T-helper 17 cell (primary cell): ENCODE measurements at places on chromosomes 5 and 9. TPM values are rescaled to one million over a fixed set of nuclear protein-coding genes. Genes with fewer than 3 reads are reported as not detected.

Gene GPR151
- not detected for total RNA-seq

Gene SV2C
- 0.18 TPM for total RNA-seq

Gene TNC
- total RNA-seq, result not detected

Gene FOXD4
- total RNA-seq, result not detected

Gene FOXD4L4
- 0.15 TPM for total RNA-seq

Gene INSL6
- total RNA-seq, result not detected

Gene IFNA2
- total RNA-seq, result not detected

Gene ADAMTS13
- total RNA-seq, result 1.1 TPM

Gene THBS4
- 0.94 TPM for total RNA-seq

Gene CPLANE1
- total RNA-seq, result 8.4 TPM

GRCh38 chr5:149422366-149423048 lies 43.4 kb upstream of the IL17B start:
- H3K4me1 ChIP-seq, result peaks cover 3% of the 10 kb centered on the region
- no peak overlapping the region for H3K4me3 ChIP-seq
- peaks cover 13% of the 10 kb centered on the region for H3K27me3 ChIP-seq
- DNase-seq, result no peak

DNA sequence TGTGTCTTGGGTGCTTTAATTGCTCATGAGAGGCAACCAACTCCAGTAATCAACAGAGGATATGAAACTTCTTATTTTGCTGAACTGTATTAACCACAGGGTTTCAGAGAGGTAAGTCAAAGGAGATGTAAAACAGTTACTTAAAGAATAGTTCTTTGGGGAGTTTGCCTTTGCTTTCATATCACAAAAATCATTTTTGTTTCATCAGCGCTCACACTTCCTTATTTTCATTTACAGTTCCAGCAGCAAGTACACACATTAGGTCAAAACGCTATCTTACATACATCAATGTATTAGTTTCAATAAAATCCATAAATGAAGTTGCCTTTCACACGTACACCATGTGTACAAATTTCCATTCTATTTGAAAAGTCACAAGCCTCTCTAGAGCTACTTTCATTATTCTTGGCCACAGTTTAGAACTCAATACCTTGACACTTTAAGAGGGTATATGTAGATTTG lies 50.1 kb downstream of the ST8SIA4 start:
- H3K27me3 ChIP-seq, result no peaks in the 10 kb centered on the region
- H3K4me3 ChIP-seq, result peak overlapping the region; percentile 76
- H3K27ac ChIP-seq, result peak overlapping the region; percentile 89
- peaks cover 4% of the 10 kb centered on the region for H3K36me3 ChIP-seq
- DNase-seq, result no peak

GRCh38 chr9:132982458-132982857 lies 4.0 kb downstream of the GFI1B start:
- H3K27ac ChIP-seq, result no peak overlapping the region
- H3K36me3 ChIP-seq, result peaks cover 4% of the 10 kb centered on the region
- H3K27me3 ChIP-seq, result peaks cover 81% of the 10 kb centered on the region
- H3K4me3 ChIP-seq, result no peak overlapping the region
- DNase-seq, result no peak

- H3K4me1 ChIP-seq, result no peaks in the 10 kb centered on the region
- no peak overlapping the region for H3K27ac ChIP-seq
- H3K27me3 ChIP-seq, result no peaks in the 10 kb centered on the region
- no peak for DNase-seq
Measured at GRCh38 chr9:116928884-116929283, 241.8 kb downstream of the TRIM32 start.

DNA sequence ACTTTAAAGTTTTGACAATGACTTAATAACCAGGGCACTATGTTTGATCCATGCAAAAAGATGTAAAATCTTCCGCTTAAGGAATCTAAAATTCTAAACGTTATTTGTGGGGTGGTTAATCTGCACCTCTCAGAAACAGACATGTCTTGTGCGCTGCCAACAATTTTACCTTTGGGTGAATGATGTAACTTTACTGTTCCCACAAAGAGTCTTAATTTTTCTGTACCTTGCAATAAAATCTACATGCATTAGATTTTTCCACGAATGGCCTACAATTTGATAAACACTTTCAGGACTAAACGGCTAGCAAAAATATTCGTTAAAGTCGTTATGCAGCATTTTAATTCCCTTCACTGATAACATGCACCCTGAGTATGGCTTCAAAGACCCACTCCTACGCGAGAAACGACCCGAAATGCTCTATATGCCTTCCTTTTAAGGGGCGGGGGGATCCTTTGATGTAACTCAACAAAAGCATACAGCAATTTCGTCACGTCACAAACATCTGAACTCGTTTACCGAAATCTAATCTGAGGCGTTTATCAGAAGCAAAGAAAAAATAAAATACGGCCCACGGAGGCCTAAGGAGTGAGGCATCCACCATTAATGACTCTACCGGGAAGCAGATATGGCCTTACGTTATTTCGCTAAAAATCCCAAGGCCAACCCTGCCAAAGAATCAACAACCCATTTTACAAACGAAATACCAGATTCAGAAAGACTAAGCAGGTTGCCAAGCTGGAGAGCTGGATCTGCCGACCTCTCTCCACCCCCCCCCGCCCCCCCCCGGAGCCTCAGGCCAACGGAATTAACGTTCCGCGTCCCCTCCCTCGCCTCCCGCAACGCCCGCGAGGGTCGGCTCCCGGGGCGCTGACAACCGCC lies 621 bp downstream of the AK6 start:
- peak overlapping the region; percentile 95 for H3K4me3 ChIP-seq
- peaks cover 4% of the 10 kb centered on the region for H3K36me3 ChIP-seq
- peaks cover 20% of the 10 kb centered on the region for H3K4me1 ChIP-seq
- no peaks in the 10 kb centered on the region for H3K27me3 ChIP-seq
- no peak for DNase-seq

DNA sequence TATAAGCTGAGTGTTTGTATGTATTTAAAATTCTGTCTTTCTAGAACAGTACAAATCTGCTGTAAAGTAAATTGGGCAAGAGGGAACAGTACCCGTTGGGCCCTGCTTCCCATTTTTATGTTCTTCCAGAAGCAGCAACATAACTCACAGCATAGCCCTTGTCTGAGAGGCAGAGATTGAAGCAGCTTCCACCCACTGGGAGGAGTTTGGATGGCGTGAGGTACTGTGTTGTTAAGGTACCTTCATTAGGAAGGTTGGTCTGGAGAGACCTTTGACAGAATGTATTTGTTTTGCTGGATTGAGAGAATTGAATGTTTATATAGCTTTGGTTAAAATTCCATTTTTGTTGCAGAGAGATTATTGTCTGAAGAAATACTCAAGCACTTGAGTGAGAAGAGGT lies 24.8 kb downstream of the RAI14 start:
- peaks cover 3% of the 10 kb centered on the region for H3K4me1 ChIP-seq
- no peaks in the 10 kb centered on the region for H3K27me3 ChIP-seq
- no peak overlapping the region for H3K27ac ChIP-seq
- no peak overlapping the region for H3K4me3 ChIP-seq

DNA sequence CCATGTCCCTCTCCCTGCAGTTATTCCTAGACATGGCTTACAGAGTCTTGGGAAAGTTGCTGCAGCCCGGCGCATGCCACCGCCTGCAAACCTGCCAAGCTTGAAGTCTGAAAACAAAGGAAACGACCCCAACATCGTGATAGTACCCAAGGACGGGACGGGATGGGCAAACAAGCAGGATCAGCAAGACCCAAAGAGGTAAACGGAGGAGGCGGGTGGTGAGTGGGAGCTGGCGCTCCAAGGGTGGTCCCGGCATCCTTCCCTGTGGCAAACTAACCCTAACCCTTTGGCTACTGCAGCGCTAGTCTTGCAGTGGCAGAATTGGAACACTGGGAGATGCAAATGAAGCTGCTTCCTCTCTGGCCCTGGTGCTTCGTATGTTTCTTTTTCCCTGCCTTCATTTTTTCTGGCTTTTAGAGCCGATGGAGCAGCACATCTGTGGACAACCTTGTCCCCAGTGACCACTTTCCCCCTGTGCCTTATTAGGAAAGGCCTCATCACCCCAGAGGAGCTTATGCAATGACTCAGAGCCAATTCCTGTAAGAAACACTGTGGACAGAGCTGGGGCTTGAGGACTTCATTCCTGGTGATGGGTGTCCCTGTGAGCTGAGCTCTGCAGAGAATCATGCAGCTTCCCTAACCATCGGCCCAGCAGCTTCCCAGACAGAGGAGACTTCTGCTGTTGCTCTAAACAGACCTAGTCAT lies 38.9 kb downstream of the PRRC2B start:
- H3K4me1 ChIP-seq, result peaks cover 16% of the 10 kb centered on the region
- no peak overlapping the region for H3K4me3 ChIP-seq
- no peak for DNase-seq
- no peaks in the 10 kb centered on the region for H3K27me3 ChIP-seq
- H3K27ac ChIP-seq, result no peak overlapping the region

DNA sequence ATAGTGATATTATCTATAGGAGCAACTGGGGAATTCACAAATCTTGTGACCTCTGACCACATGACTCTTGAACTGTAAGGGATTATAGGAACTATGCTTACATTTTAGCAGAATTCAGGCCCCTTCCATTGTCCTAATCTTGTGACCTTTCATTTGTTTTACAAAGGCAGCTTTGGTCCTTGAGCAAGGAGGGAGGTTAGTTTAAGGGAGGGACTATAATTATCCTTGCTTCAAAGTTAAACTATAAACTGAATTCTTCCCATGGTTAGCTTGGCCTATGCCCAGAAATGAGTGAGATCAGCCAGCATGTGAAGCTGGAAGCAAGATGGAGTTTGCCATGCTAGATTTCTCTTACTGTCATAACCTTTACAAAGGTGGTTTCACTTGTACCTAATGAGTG lies 51.2 kb downstream of the TARS1 start:
- no peaks in the 10 kb centered on the region for H3K27me3 ChIP-seq
- H3K4me1 ChIP-seq, result no peaks in the 10 kb centered on the region
- no peak overlapping the region for H3K4me3 ChIP-seq
- DNase-seq, result no peak

DNA sequence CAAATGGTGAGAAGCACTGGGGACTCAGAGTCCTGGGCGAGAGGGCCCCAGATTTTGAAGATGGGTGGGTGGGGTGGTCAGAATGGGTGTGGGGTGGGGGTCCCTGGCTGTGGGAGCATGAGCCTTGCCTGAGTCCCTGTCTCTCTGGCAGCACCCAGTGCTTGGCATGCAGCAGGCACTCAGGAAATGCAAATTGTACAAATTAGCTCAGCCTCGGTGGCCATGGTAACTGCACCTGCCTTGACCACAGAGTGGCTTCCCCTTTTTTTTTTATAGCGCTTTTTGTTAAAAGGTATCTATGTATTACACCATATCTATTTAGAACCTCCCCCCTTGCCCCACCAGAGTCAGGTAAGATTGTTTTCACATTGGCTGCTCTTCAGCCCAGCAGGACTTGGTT lies 19.2 kb upstream of the PITX1 start:
- DNase-seq, result no peak
- H3K36me3 ChIP-seq, result peaks cover 9% of the 10 kb centered on the region
- H3K4me1 ChIP-seq, result peaks cover 17% of the 10 kb centered on the region
- peaks cover 91% of the 10 kb centered on the region for H3K27me3 ChIP-seq
- H3K27ac ChIP-seq, result no peak overlapping the region

- no peak overlapping the region for H3K27ac ChIP-seq
- peaks cover 2% of the 10 kb centered on the region for H3K4me1 ChIP-seq
- no peaks in the 10 kb centered on the region for H3K36me3 ChIP-seq
Measured at GRCh38 chr9:112605518-112605917, 112.4 kb downstream of the INIP start.

GRCh38 chr5:107951309-107951708 lies 280.6 kb upstream of the EFNA5 start:
- H3K4me1 ChIP-seq, result peaks cover 13% of the 10 kb centered on the region
- H3K36me3 ChIP-seq, result peaks cover 3% of the 10 kb centered on the region
- no peak overlapping the region for H3K27ac ChIP-seq
- no peaks in the 10 kb centered on the region for H3K27me3 ChIP-seq
- no peak for DNase-seq

GRCh38 chr5:159135896-159136531 lies 36.3 kb upstream of the EBF1 start:
- H3K36me3 ChIP-seq, result no peaks in the 10 kb centered on the region
- no peak overlapping the region for H3K27ac ChIP-seq
- no peak for DNase-seq
- peaks cover 32% of the 10 kb centered on the region for H3K27me3 ChIP-seq
- no peaks in the 10 kb centered on the region for H3K4me1 ChIP-seq
- H3K4me3 ChIP-seq, result no peak overlapping the region

- H3K27ac ChIP-seq, result no peak overlapping the region
- no peak overlapping the region for H3K4me3 ChIP-seq
- no peaks in the 10 kb centered on the region for H3K36me3 ChIP-seq
- H3K27me3 ChIP-seq, result peaks cover 6% of the 10 kb centered on the region
- H3K4me1 ChIP-seq, result no peaks in the 10 kb centered on the region
Measured at GRCh38 chr5:101942321-101942882, 353.7 kb downstream of the SLCO4C1 start.

DNA sequence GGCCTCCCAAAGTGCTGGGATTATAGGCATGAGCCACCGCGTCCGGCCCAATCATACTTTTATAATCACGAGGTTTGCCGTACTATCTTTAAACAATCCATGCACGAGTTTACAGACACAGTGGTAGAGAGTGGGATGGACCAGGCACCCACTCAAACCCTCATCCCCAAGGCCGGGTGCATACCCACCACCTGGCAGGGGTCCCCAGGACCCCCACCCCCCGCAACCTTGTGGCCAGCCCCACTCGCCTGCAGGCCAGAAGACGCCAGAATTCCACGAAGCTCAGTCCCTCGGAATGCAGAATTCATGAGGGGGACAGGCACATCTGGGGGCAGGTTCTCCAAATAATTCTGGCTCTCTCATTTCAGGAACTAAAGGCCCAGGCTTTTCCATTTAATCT lies 17.1 kb downstream of the NACC2 start:
- no peaks in the 10 kb centered on the region for H3K36me3 ChIP-seq
- no peak for DNase-seq
- no peak overlapping the region for H3K4me3 ChIP-seq
- H3K4me1 ChIP-seq, result peaks cover 12% of the 10 kb centered on the region
- H3K27ac ChIP-seq, result no peak overlapping the region

DNA sequence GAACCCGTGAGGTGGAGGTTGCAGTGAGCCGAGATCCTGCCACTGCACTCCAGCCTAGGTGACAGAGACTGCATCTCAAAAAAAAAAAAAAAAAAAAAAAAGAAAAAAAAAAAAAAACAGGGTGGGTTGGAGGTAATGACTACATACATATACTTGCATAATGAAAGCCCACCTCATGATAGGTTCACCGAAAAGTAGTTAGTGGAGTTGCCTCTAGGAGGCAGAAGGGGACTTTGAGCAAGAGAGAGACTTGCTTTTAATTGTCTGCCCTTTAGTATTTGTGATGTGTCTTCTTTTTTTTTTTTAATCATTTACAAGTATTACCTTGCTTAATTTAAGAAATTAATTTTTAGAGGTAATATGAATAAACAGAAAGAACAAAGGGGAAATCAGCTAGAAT lies 99.8 kb downstream of the PPARGC1B start:
- no peaks in the 10 kb centered on the region for H3K27me3 ChIP-seq
- H3K36me3 ChIP-seq, result peaks cover 4% of the 10 kb centered on the region
- no peak overlapping the region for H3K27ac ChIP-seq
- no peak for DNase-seq
- H3K4me3 ChIP-seq, result no peak overlapping the region

DNA sequence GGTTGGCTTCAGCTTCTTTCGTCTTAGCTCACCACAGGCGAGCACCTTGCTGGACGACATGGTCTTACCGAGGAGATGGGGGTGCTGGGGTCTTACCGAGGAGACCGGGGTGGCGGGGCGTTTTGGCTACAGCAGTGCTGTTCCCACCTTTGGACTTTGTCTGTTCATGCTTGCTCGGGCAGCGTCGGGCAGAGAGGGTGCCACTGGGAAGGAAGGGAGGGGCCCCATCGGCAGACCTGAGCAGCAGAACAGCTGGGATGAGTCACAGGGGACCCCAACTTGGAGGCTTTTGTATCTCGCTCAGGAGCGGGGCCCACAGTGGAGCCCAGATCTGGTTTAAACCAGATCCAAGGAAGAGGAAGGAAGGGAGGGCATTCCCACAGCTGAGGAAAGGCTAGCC lies 106.0 kb upstream of the CACNA1B start:
- no peak overlapping the region for H3K4me3 ChIP-seq
- H3K27ac ChIP-seq, result no peak overlapping the region
- DNase-seq, result no peak
- H3K4me1 ChIP-seq, result peaks cover 5% of the 10 kb centered on the region
